Left cardiac atrium (tissue), 4 donors: ENCODE measurements at places on chromosomes 13 and 19.

GRCh38 chr19:5245631-5246553 lies 94.7 kb downstream of the PTPRS start:
- DNase-seq, result no peak

- DNase-seq, result peak; percentile 39
These were observed 450 bp downstream of the SELENOW start for GRCh38 chr19:47778954-47779351.

- no peak for DNase-seq
These were observed 24.7 kb downstream of the PNPLA6 start for GRCh38 chr19:7560255-7560654.

GRCh38 chr13:42119875-42120274 lies 71.4 kb downstream of the DGKH start:
- no peak for DNase-seq

GRCh38 chr13:109095126-109095525 lies 465.7 kb downstream of the MYO16 start:
- no peak for DNase-seq

DNA sequence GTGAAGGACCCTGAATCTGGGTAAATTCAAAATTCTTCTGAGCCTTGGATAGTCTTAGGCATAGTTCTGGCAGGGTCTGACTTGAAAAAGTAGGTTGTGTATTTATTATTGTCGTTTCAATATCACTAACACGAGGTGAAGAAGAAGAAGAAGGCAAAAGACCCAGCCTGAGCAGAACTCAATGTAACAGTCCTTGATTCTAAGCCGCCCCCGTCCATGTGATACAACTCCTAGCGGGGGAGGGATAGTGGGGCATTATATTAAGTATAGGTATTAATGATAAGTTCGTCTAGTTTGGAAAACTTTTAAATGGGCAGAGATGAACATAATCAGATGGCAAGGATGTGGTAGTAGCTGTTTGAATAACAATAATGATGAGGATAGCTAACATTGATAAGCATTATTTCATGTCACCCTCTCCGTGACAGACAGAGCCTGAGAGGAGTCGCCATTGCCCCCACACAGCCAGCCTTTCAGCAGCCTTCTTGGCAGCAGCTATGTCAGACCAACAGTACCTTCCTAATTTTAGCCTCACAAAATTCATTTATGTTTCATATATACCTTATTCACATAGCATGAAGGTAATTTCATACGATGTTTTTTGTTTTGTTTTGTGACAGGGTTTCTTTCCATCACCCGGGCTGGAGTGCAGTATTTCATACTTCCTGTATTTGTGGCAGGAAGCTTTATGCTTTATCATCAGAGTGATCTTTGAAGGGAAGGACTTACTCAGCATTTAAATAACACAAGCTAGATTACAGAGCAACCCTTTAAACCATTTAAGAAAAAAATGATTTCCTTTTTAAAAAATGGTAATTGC lies 64.4 kb upstream of the NPAS1 start:
- no peak for DNase-seq

- DNase-seq, result no peak
These were observed 51.4 kb downstream of the VWA8 start for GRCh38 chr13:41909506-41909905.

GRCh38 chr13:36421447-36421846 lies 10.8 kb upstream of the CCNA1 start:
- DNase-seq, result no peak

GRCh38 chr19:29532956-29533355 lies 7.2 kb downstream of the VSTM2B start:
- DNase-seq, result no peak

DNA sequence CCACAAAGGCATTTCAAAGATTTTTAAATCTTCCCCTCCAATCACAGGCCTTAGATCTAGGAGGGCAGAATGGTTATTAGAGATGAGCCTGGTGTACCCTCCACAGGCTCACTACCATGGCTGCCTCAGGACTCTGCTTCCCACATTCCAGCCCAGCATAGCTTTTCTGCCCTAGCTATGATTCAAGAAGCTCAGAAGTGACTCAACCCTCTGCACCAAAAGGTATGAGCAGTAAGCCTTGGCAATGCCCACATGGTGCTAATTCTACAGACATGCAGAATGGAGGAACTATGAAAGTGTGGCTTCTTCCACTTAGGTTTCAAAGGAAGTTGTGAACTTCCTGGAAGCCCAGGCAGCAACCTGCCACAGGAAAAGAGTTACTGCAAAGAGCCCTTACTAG lies 786.2 kb downstream of the SLITRK6 start:
- DNase-seq, result no peak

DNA sequence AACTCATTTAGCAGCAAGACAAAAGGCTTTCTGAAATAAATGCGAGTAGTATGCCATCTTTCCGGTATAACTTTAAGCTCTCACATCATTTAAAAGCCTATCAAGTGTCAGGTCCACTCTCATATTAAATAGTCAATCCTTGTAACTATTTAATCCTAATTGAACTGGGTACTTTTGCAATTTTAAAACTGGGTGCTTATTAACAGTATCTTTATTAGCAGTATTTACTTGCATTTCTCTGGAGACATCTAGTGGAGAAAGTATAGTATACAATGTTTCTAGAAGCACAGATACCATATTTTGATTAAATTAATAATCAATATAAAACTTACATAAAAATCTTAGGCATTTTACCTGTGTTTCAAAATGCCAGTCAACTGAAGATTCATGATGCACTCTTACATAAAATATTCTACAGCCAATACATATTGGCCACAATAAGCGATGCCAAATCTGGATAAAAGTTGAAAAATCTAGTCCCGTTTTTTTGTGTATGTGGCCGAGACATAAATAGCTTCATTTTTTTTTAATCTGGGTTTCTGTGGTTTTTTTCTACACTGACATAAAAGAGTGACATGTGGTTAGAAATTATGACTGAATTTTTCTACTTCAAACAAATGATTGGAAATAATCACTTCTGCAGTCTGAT lies 4.3 kb upstream of the POSTN start:
- no peak for DNase-seq

DNA sequence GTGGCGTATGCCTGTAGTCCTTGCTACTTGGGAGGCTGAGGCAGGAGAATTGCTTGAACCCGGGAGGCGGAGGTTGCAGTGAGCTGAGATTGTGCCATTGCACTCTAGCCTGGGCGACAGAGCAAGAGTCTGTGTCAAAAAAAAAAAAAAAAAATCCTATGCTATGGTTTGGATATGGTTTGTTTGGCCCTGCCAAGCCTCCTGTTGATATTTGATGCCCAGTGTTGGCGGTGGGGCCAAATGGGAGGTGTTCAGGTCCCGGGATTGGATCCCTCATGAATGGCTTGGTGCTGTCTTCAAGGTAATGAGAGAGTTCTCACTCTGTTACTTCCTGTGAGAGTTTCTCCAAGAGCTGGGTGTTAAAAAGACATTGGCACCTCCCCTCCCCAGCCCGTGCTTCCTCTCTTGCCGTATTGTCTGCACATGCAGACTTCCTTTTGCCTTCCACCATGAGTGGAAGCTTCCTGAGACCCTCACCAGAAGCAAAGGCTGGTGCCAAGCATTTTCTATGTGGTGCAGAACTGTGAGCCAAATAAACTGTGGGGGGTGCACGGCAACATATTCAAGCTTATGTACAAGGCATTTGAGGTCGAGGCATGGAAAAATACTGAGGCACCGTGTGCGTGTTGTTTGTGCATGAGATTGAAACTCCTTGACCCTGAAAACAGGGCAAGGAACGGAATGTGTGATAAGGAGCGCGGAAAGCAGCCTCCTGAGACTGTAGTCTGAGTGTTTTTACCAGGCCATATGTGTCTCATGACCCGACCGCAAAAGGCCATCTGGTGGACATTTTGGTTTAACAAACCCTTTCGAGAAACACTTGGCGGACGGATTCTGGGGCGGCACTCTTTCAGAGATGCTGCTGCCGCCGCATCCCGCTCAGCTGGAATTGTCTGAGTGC lies 7.3 kb downstream of the SIGLEC9 start:
- DNase-seq, result peak; percentile 71

GRCh38 chr13:46983881-46984280 lies 87.0 kb upstream of the HTR2A start:
- no peak for DNase-seq

DNA sequence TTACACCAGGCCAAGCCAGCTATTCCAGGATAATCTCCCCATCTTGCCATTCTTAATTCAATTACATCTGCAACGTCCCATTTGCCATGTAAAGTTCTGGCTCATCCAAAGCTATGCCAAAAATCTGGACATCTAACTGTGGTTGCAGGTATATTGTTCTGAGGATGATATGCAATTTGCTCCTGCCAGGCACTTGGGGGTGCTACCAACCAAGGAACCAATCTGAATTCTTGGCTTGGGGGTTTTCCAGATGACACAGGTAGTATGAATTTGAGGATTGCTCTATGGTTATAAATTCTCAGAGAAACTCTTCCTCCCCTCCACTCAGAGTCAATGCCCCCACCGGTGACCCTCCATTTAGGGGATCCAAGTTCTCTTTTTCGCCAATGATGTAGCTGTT lies 33.0 kb downstream of the CRYL1 start:
- no peak for DNase-seq

GRCh38 chr13:89324582-89324981 lies 1653.4 kb downstream of the SLITRK5 start:
- no peak for DNase-seq

DNA sequence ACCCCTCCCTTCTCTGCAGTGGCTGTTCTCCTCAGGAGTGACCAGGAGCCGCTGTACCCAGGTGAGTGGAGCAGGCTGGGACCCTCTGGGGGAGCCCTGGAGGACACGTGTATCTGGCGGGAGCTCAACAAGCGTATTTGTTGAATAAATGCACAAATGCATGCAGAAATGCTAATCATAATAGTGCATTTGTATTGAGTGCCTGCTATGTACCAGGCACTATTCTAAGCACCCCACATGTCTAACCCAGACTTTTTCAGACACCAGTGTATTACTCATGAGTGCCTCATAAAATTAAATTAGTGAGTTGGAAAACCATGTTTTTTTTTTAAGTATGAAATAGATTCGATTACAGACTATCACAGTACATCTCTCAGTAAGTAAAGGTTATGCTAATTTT lies 7.9 kb downstream of the HPN start:
- no peak for DNase-seq

GRCh38 chr13:32391101-32391619 lies 36.8 kb downstream of the N4BP2L1 start:
- no peak for DNase-seq

GRCh38 chr19:2795827-2796658 lies 10.7 kb downstream of the THOP1 start:
- DNase-seq, result no peak

- DNase-seq, result no peak
These were observed 420.6 kb downstream of the ZNF536 start for GRCh38 chr19:30792561-30793505.

- DNase-seq, result no peak
These were observed 1.2 kb upstream of the ENOX1 start for GRCh38 chr13:43787997-43788396.
